ENCODE measurements at places on chromosomes 6 and 20.

DNA sequence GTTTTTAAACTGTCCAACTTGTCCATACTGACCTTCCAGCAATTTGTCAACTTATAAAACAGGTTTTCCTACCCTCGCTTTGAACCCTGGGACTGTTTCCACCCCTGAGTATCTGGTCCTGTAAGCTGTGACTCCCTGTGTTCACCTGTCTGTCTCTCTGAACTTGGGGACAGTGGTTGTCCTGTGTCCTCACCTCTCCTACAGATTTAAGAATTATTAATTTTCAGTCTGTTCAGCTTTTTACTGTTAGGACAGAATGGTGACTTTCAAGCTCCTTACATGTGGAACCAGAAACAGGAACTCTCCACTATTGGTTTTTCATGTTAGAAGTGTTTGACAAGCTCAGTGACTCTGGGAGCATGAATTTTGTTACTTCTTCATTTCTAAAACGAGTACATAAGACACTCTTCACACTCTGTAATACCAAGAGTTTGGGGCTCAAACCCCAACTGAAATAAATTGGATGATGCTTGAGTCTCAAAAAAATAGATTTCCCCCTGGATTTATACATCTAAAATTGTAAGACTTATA, 713.9 kb downstream of the COL12A1 start:
- no peak for DNase-seq

DNA sequence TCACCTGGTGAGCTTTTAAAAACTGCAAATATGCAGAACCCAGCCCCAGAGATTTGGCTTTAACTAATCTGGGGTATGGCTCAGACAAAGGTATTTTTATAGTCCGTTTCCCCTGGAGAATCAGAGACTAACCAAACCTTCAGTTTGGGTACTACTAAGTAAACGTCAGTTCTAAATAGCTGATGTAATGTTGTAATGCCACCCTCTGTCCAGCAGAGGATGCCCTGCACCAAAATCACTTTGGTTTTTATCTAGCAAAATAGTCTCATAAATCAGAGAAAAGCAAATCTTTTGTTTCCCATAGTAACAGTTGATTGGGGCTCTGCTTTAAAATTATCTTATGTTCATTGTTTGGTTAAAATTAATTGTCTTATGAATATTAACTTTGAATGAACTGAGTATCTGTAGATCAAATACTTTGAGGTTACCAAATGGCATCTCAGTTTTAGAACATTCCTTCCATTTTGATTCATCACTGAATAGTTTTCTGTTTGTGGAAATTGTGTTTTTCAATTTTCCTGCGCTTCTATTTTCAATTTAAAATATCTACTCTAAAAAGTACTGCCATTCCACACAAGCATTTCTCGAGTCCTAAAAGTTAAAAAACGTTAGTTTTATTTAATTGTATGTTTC, 278.3 kb upstream of the PLCB4 start:
- DNase-seq: peak; percentile 26

GRCh38 chr6:18445228-18445627, 58.1 kb downstream of the RNF144B start:
- no peak for DNase-seq

- no peak for DNase-seq
Measured at GRCh38 chr6:125194941-125195340, 41.4 kb downstream of the TPD52L1 start.

DNA sequence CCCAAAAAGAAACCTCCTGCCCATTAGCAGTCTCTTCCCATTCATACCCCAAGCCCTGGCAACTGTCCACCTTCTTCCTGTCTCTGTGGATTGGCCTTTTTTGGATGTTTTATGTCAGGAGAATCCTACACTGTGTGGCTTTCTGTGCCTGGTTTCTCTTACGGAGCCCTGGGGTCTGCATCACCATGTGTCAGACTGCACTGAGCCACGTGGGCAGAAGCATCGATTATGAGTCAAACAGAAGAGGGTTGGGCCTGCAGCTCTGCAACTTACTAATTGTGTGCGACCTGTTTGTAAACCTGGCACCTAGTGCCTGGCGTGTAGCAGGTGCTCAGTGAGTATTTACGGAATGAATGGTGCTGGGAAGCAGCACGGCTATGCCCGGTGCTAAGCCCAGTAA, 62.6 kb downstream of the IGF2R start:
- no peak for DNase-seq

DNA sequence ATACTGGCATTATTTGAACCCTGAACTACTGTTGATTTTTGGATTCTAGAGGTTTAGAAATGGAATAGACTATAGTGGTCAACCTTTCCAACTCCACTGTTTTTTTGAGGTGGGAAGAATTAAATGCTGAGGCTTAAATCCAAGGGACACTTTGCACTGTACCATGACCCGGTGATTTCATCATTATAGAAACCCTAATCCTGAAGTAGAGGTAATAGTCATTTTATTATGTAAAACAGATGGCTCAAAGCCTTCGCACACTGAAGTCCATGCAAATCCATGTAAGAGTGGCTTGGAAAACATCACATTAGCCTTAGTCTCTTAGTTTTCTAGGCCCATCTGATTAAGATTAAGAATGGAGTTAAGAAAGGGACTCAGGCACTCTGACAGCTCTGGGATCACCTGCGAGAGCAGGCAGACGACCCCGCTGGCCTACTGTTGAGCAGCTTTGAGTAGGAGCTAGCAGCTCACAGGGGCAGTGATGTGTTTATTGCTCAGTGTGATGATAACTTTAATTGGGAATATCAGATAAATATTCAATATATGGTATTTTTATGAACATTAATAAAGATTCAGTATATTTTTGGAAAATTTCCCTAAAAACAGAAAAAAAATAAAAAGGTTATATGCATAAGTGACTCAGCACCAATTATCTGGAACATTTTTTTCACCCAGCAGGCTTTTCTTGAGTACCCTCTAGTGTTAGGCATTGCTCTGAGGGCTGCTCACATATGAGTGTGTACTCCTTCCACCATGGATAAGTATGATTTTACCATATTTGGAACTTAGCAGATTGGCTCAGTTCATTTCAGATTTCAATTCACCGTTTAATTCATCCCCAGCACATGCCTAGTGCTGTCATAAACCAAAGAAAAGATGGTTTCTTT, 13.4 kb downstream of the SLX4IP start:
- DNase-seq: no peak

DNA sequence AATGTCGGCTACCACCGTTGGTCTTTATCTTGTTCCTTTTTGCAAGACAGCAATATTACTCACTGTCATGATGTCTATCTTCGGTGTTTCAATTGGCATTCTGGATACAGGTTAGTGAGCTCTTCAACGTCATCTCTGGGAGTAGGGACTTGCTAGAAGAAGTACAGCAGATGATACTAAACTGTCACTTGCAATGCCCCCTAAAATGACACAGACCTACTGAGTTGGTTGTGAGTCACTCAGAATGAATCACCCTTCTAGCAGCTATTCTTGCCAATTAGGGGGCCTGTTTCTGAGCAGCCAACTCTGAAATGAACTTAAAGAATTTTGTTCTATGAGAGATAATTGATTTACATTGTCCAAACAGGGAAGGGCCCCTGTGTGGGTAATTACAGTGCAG, 176.5 kb downstream of the SLC16A10 start:
- DNase-seq: no peak

- DNase-seq: no peak
Measured at GRCh38 chr6:119499797-119500196, 150.2 kb upstream of the MAN1A1 start.

DNA sequence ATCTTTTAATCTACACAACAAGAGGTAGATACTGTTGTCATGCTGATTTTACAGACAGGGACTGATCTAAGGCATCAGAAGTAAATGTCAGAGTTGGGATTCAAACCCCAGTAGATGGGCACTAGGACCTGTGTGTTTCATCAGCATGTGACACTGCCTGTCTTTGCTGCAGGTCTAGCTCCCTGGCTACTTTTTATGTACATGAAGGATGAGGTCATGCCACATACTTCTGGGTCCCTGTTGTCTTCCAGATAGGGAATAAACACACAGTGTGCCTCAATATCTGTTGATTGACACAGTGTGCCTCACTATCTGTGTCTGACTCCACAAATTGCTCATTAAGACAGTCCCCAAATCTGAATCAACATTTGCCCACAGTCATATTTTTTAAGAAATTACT, 106.9 kb downstream of the TFAP2B start:
- DNase-seq: no peak

- no peak for DNase-seq
Measured at GRCh38 chr6:9943026-9943425, 471.8 kb downstream of the TFAP2A start.

DNA sequence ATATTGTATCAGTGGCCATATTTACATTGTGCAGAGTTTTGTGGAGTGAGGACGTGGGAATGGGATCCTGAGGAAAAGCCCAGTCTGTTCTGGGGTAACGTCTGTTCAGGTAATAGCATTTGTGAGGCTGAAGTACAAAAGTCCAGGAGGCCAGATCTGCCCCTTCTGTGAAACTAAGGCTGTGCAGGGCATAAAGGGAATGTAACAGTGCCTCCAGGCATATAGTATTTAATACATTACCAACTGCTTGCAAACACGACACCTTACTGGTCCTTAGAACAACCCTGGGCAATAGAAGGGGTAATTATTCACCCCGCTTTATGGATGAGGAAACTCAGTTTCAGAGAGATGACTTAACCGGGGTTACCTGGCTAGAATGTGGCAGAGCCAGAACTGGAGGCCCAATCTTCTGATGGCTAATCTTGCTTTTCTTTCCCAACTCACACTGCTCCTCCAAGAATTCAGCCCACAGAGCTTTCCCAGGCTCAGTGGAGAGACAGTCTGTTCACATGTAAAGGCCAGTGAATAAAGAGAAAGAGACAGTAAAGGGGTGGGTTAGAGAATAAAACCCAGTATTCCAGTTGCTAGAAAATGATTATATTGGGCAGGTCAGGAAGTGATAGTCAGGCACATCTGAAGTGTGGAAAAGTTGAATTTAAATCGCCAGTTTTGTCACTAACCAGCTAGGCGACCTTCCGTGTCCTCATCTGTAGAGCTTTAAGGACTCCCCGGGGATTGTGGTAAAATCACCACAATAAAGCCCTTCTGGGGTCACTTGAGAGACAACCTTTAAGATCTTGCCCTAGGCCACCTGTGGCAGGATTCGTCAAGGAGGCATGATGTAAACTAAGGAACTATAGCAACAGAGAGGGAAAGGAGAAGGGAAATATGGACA, 280.7 kb upstream of the CITED2 start:
- no peak for DNase-seq

GRCh38 chr20:45344168-45344860, 3.9 kb downstream of the SDC4 start:
- DNase-seq: no peak

DNA sequence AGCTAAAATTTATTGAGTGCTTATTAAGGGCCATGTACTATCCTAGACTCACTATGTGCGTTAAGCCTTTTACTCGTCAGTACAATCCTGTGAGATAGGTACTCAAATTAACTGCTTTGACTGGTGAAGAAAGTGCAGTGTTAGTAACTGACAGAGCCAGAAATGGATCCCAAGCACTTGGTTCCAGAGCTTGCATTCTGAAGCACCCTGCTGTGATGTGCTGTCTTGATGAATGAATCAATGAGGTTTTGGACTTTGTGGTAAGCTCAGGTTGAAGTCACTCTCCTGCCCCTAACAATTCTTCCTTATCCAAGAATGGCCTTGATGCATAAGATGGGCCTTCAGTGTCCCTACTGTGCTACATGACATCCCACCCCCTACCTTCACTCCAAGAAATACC, 3.7 kb downstream of the STX11 start:
- DNase-seq: no peak

GRCh38 chr6:142361779-142362750, 60.3 kb downstream of the ADGRG6 start:
- no peak for DNase-seq

DNA sequence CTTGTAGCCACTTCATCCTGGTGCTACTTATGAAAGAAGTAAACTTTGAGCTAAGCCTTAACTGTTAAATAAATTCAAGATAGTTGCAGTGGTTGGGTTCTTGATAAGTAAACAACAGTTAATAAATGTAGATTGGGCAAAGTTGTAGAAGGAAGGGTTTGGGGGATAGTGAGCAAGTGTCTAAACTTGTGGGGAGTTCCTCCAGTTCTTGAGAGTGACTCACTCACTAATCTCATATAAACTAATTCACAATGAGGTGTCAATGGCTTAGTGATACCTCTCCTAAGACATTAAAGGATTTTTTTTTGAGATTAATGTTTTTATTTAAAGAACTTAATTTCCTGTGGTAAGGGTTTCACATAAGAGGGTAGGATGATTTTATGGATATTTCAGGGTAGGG, 507.4 kb downstream of the BMP2 start:
- no peak for DNase-seq

Measured in spinal cord (tissue), 10 donors.